ENCODE measurements at places on chromosomes 11 and 22. TPM values are rescaled to one million over a fixed set of nuclear protein-coding genes. Genes with fewer than 3 reads are reported as not detected.

- H3K4me1 ChIP-seq, result no peaks in the 10 kb centered on the region
- DNase-seq, result no peak
- no peak overlapping the region for H3K27ac ChIP-seq
- no peak overlapping the region for H3K4me3 ChIP-seq
Measured at GRCh38 chr11:218815-219593, 11.5 kb downstream of the RIC8A start.

The KCNJ1 gene
- total RNA-seq, result not detected

- DNase-seq, result no peak
- H3K27me3 ChIP-seq, result no peaks in the 10 kb centered on the region
- H3K4me1 ChIP-seq, result no peaks in the 10 kb centered on the region
- no peak overlapping the region for H3K4me3 ChIP-seq
- no peaks in the 10 kb centered on the region for H3K36me3 ChIP-seq
Measured at GRCh38 chr11:111644922-111645321, 42.7 kb downstream of the SIK2 start.

The APOBEC3H gene
- not detected for total RNA-seq

- no peak overlapping the region for H3K4me3 ChIP-seq
- no peak overlapping the region for H3K27ac ChIP-seq
- no peaks in the 10 kb centered on the region for H3K36me3 ChIP-seq
- H3K27me3 ChIP-seq, result no peaks in the 10 kb centered on the region
- no peaks in the 10 kb centered on the region for H3K4me1 ChIP-seq
Measured at GRCh38 chr22:24503843-24504338, 8.8 kb downstream of the UPB1 start.

The NAGA gene
- total RNA-seq, result 36.0 TPM

DNA sequence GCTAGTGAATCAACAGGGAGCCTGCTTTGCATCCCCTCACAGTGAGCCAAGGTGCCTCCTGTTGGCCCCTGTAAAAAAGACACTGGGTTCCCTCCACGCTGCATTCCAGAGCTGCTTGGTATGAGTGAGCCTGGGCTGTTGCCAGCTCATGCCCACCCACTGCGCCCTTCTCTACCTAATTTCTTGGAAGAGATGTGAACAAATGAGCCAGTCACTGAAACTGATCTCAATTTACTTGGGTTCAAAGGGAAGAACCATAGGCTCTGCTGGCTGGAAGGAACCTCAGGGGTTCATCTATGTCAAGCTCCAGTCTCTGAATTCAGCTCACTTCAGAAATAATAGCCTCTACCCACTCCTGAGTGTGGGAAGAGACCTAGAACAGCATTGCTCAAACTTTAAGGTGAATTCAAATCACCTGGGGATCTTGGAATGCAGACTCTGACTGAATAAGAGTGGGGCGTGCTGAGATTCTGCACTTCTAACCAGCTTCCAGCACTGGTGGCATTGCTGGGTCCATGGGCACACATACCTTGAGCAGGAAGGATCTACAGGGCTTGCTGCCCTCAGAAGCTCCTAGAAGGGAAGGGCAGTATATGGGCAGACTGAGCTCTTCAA, 5.4 kb upstream of the TMPRSS4 start:
- no peaks in the 10 kb centered on the region for H3K36me3 ChIP-seq
- no peak for DNase-seq
- H3K27ac ChIP-seq, result no peak overlapping the region
- H3K4me1 ChIP-seq, result peaks cover 6% of the 10 kb centered on the region
- H3K27me3 ChIP-seq, result no peaks in the 10 kb centered on the region

DNA sequence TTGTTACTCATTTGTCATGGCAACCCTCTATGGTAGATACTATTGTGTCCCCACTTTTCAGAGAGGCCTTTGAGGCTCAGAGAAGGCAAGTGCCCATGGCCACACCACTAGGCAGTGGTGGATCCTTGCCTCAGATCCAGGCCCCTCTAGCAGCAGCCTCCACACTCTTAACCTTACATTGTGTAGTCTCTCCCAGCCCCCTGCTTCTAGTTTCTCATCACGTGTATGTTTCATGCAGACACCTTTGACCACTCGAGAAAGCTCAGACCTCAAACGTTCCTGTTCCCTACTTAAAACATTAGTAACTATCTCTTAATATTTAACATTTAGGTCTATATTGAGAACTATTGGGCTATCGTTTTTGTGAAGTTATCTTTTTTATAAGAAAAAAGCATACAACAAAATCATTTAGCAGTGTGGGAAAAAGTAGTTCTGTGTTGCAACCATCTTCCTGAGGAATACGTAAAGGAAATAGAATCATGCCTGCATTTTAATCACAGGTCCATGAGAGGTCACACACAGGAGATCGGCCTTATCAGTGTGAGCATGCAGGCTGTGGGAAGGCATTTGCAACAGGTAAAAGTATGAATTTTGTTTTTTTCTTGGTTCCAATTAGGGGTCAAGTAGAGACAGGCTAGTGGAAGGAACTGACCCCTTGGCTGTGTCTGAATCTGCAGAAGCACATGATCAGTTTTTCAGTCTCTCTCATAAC, 35.1 kb downstream of the ZNF143 start:
- DNase-seq, result no peak
- H3K27me3 ChIP-seq, result no peaks in the 10 kb centered on the region
- H3K4me1 ChIP-seq, result no peaks in the 10 kb centered on the region

The ZNF70 gene
- 3.5 TPM for total RNA-seq

GRCh38 chr22:39638958-39639357, 68.4 kb downstream of the CACNA1I start:
- H3K27ac ChIP-seq, result no peak overlapping the region
- no peaks in the 10 kb centered on the region for H3K36me3 ChIP-seq
- no peaks in the 10 kb centered on the region for H3K4me1 ChIP-seq
- no peak for DNase-seq
- H3K4me3 ChIP-seq, result no peak overlapping the region

The P2RX6 gene
- 0.27 TPM for total RNA-seq

- H3K4me1 ChIP-seq, result no peaks in the 10 kb centered on the region
- H3K4me3 ChIP-seq, result no peak overlapping the region
- no peaks in the 10 kb centered on the region for H3K27me3 ChIP-seq
- H3K27ac ChIP-seq, result no peak overlapping the region
- H3K36me3 ChIP-seq, result no peaks in the 10 kb centered on the region
- DNase-seq, result no peak
Measured at GRCh38 chr22:27784120-27784475, 17.5 kb downstream of the MN1 start.

DNA sequence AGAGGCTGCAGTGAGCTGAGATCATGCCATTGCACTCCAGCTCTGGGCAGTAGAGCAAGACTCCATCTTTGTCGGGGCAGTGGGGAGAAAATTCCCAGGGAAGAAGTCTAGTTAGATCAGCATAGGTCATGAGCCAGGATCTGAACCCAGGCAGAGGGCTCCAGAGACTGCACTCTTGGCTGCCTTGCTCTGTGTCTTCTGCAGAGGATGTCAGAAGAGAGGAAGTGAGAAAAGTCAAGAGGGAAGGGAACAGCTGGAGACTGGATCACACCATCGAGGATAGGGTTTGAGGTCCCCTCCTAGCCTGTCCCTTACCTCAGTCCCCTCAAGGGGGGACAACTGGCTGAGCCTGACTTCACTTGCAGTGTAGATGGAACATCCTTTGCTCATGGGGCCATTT, 5.8 kb downstream of the MYOD1 start:
- H3K4me1 ChIP-seq, result no peaks in the 10 kb centered on the region
- DNase-seq, result no peak

- no peaks in the 10 kb centered on the region for H3K36me3 ChIP-seq
- no peak overlapping the region for H3K4me3 ChIP-seq
- no peaks in the 10 kb centered on the region for H3K27me3 ChIP-seq
- no peaks in the 10 kb centered on the region for H3K4me1 ChIP-seq
- no peak for DNase-seq
Measured at GRCh38 chr11:100459811-100460210, 227.3 kb upstream of the ARHGAP42 start.

GRCh38 chr11:64803846-64804345, 882 bp upstream of the MAP4K2 start:
- peaks cover 15% of the 10 kb centered on the region for H3K4me1 ChIP-seq
- DNase-seq, result peak; percentile 41

DNA sequence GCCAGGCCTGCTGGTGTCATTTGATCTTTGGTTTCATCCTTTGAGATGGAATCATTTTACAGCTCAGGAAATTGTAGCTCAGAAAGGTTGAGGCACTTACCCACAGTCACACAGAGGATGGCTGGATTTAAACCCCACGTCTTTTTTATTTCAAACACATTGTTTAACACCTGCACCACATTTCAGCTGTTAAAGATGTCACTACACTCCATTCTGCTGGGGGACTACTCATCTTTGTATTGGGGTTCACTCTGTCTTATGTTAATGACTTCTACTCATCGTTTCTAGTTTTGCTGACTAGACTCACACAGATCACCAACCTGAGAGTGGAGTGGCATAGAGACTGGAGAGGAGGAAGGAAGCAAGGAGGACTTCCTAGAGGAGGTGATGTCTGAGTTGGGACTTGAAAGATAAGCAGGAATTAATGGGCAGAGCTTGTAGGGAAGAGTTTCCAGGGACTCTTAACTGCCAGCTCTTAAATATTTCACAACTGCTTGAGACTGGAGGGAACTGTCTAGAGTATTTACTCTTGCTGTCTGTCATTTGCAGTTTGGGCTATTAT, 80.0 kb downstream of the TP53I11 start:
- no peak overlapping the region for H3K27ac ChIP-seq
- no peak overlapping the region for H3K4me3 ChIP-seq
- no peaks in the 10 kb centered on the region for H3K36me3 ChIP-seq
- no peaks in the 10 kb centered on the region for H3K27me3 ChIP-seq

DNA sequence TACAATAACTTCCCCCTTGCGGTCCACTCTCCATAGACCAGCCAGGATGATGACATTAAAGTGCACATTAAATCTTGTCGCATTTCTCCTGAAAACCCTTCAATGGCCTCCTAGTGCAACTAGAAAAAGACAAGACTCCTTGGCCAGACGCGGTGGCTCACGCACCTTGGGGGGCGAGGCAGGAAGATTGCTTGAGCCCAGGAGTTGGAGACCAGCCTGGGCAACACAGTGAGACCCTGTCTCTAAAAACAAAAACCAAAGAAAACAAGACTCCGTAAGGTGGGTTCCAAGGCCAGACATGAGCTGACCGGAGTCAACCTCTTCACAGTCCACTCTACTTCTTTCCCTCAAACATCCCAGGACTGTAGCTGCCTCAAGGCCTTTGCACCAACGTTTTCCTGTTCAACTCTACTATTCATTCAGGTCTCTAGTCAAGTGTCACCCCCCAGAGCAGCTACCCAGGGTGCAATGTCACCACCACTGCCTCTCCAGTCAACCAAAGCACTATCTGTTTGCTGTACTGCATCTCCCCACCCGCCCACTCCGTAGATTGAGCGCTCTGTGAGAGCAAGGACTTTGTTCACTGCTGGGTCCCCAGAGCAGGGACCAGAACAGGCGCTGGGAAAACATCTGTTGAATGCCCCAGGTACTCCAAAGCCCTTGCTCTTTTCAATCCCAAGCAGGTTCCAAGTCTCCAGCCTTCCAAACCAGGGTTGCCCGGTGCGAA, 739 bp downstream of the ZMAT5 start:
- peak; percentile 54 for DNase-seq
- H3K4me3 ChIP-seq, result peak overlapping the region; percentile 84
- peaks cover 7% of the 10 kb centered on the region for H3K36me3 ChIP-seq
- H3K27me3 ChIP-seq, result no peaks in the 10 kb centered on the region

The C11orf16 gene
- total RNA-seq, result not detected

DNA sequence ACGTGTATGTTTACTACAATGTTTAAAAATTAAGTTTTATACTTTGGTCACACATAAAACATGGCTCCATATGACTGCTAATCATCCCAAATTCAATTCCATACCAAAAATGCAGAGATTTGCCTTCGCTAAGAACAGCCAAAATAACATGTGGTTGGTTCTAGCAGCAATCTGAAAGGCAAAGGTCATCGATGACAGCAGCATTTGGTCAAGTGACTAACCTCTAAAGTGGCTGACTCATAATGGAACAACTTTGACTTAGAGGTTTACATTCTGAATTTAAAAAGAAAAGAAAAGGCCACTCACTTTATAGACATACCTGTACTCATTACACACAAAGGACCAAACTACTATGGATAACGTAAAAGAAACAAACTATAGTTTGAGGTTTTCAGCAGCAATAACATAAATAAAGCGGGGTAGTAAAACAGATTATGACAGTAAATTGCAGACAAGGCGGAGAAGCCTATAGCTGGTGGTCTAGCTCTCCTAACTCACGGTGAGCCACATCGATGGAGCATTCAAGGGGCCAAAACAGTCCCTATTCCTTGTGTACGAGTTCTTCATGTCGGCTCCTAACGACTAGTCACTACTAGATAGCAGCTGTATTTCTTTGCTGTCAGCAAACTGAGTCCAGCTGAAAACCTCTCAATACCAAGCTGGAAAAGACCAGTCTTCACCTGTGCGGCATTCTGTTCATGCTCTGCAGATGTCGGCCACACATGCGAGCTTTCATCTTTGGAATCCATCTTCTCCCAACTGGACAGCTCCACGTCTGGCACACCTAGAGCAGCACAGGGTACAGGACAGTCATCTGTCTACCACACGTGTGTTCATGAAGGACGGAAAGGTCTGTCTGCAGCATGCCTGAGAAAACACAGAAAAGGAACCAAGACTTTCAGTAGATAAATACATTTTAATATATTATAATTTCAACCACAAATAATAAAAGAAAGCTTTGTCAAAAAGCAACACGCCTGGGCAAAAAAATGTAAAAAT, 42.1 kb downstream of the PRDM10 start:
- no peak for DNase-seq
- H3K4me3 ChIP-seq, result no peak overlapping the region
- no peaks in the 10 kb centered on the region for H3K36me3 ChIP-seq
- H3K4me1 ChIP-seq, result no peaks in the 10 kb centered on the region
- H3K27ac ChIP-seq, result no peak overlapping the region
- H3K27me3 ChIP-seq, result no peaks in the 10 kb centered on the region

DNA sequence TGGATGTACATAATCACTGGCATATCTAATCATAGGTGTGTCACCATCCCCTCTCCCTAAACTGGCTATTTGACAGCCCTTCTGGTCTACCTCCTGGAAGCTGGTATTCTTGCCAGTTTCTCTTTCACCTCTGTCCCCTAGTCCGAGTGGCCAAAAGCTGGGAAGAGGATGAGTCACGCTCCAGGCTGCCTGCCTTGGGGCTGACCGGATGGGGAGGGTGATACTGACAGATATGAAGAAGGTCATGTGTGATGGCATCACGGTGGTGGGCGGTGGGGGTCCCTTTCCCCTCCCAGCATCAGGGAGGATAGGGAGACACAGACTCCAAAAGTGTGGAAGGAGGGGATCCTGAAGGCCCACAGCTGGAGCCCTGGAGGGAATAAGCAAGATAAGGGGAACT, 4.8 kb downstream of the OAF start:
- no peak overlapping the region for H3K27ac ChIP-seq
- no peaks in the 10 kb centered on the region for H3K27me3 ChIP-seq
- H3K36me3 ChIP-seq, result no peaks in the 10 kb centered on the region
- no peak for DNase-seq
- peaks cover 5% of the 10 kb centered on the region for H3K4me1 ChIP-seq

The TEX12 gene
- total RNA-seq, result not detected
